ENCODE measurements at places on chromosomes 4 and X. TPM values are rescaled to one million over a fixed set of nuclear protein-coding genes. Genes with fewer than 3 reads are reported as not detected.

DNA sequence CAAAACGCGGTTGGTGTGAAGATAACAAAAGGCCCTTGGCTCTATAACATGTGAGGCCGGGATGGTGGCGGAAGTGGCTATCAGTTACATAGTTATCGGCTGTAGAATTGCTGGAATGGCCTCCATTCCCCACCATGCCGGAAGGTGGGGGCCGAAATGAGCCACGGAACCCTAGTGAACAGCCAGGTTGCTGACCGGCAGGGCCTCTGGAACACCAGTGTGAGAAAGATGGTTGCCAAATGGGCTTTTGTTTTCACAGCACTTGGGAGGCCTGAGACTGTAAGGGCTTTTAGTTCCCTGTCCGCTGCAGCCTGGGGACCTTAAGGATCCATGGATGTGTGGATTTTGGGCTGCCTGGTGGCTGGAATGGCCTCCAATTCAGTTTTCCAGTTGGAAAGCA, 23.3 kb upstream of the ARX start:
- no peak for DNase-seq
- H3K4me1 ChIP-seq, result no peaks in the 10 kb centered on the region
- no peaks in the 10 kb centered on the region for H3K36me3 ChIP-seq
- no peaks in the 10 kb centered on the region for H3K27me3 ChIP-seq
- H3K4me3 ChIP-seq, result no peak overlapping the region

- H3K36me3 ChIP-seq, result no peaks in the 10 kb centered on the region
- no peak overlapping the region for H3K27ac ChIP-seq
Measured at GRCh38 chr4:165964591-165964990, 91.6 kb downstream of the TLL1 start.

- no peak overlapping the region for H3K4me3 ChIP-seq
- H3K27ac ChIP-seq, result no peak overlapping the region
- H3K36me3 ChIP-seq, result no peaks in the 10 kb centered on the region
- DNase-seq, result no peak
- H3K4me1 ChIP-seq, result peaks cover 4% of the 10 kb centered on the region
Measured at GRCh38 chr4:128458816-128459215, 171.2 kb upstream of the PGRMC2 start.

GRCh38 chr4:2043396-2044118, 15.6 kb upstream of the NAT8L start:
- no peaks in the 10 kb centered on the region for H3K36me3 ChIP-seq
- H3K27me3 ChIP-seq, result peaks cover 99% of the 10 kb centered on the region
- peaks cover 27% of the 10 kb centered on the region for H3K4me1 ChIP-seq
- no peak overlapping the region for H3K4me3 ChIP-seq
- DNase-seq, result no peak

GRCh38 chr4:5924461-5925125, 31.7 kb upstream of the CRMP1 start:
- H3K27ac ChIP-seq, result no peak overlapping the region
- no peak overlapping the region for H3K4me3 ChIP-seq
- H3K27me3 ChIP-seq, result peaks cover 25% of the 10 kb centered on the region
- H3K4me1 ChIP-seq, result no peaks in the 10 kb centered on the region

GRCh38 chr4:162797108-162797507, 369.6 kb downstream of the NAF1 start:
- DNase-seq, result no peak
- H3K36me3 ChIP-seq, result no peaks in the 10 kb centered on the region
- no peak overlapping the region for H3K4me3 ChIP-seq

Gene CNKSR2
- total RNA-seq, result 5.3 TPM

- no peak for DNase-seq
- no peak overlapping the region for H3K4me3 ChIP-seq
- no peaks in the 10 kb centered on the region for H3K27me3 ChIP-seq
- no peaks in the 10 kb centered on the region for H3K4me1 ChIP-seq
- no peaks in the 10 kb centered on the region for H3K36me3 ChIP-seq
- H3K27ac ChIP-seq, result no peak overlapping the region
Measured at GRCh38 chr4:82090717-82091116, 283.1 kb downstream of the HNRNPD start.

GRCh38 chr4:1045193-1045594, 33.8 kb downstream of the FGFRL1 start:
- no peaks in the 10 kb centered on the region for H3K36me3 ChIP-seq
- H3K27ac ChIP-seq, result no peak overlapping the region
- no peak overlapping the region for H3K4me3 ChIP-seq
- DNase-seq, result peak; percentile 76
- H3K27me3 ChIP-seq, result no peaks in the 10 kb centered on the region
- H3K4me1 ChIP-seq, result peaks cover 38% of the 10 kb centered on the region

DNA sequence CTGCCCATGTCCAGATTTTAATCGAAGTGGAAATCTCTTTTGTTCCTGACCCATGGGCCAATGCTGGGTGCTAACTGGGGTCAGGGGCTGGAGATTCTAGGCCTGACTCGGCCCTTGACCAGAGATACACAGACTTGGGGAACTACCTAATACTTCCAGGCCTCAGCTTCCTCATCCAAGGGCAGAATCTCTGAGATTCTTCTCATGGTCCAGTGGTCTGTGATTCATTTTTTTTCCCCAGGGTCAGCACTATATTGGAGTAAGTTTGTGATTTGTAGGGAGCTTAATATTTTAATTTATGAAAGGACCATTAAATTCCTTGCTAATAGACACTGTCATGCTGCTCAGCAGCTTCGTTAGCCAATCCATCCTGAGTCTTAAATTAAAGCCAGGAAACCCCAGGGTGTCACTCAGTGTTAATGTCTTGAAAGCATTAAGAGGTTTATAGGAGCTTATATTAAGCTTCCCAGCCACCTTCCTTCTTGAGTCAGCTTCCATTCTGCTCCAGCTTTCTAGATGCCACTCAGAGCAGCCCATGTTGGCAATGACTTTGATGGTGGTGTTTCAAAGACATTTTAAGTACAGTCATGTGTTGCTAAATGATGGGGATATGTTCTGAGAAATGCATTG, 27.0 kb upstream of the PROM1 start:
- no peak for DNase-seq
- no peak overlapping the region for H3K4me3 ChIP-seq
- H3K4me1 ChIP-seq, result no peaks in the 10 kb centered on the region
- no peak overlapping the region for H3K27ac ChIP-seq

Gene TNIP3
- total RNA-seq, result 0.99 TPM

- H3K27me3 ChIP-seq, result no peaks in the 10 kb centered on the region
- H3K36me3 ChIP-seq, result no peaks in the 10 kb centered on the region
- no peaks in the 10 kb centered on the region for H3K4me1 ChIP-seq
- no peak overlapping the region for H3K27ac ChIP-seq
- no peak overlapping the region for H3K4me3 ChIP-seq
- no peak for DNase-seq
Measured at GRCh38 chrX:39189431-39189830, 388.2 kb downstream of the MID1IP1 start.

DNA sequence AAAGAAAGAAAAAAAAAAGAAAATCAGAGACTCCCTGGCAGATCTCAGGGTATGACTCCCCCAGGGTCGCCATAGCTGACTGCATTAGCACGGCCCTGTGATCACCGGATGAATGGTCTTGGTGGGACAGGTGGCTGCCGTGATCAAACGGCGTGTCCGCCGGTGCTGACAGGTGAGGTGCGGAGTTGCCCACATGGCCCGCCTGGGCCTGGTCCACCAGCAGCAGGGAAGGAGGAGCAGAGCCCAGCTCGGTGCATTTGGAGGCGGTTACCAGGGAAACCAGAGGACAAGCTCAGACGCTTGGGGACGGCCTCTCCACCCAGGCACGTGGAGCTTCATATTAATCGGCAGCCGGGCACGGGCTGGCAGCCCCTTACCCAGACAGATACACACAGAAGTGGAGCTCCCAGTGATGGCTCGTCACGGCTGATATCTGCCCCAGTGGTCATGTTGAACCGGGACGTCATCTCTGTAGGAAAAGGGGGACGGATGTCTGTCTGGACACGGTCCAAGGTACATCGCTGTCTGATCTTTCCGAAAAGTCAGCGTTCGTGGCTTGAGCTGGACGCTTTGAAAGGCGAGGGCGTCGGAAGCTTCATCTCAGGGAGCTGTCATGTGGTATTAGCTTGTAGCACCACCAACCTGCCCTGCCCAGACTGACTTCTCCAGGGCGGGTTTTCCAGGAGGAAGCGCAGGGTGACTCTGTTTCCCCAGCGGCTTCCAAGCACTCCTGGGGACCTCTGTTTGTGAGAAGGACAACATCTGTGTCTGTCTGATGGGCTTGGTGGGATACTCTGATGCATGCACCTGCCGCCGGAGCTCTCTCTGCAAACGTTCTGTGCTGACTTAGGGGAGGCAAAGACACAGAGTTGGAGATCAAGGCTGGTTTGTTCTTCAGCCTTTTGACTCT, 180.7 kb downstream of the CRLF2 start:
- H3K36me3 ChIP-seq, result no peaks in the 10 kb centered on the region
- no peaks in the 10 kb centered on the region for H3K27me3 ChIP-seq
- no peaks in the 10 kb centered on the region for H3K4me1 ChIP-seq
- H3K27ac ChIP-seq, result no peak overlapping the region
- H3K4me3 ChIP-seq, result no peak overlapping the region

GRCh38 chr4:101475246-101475645, 127.9 kb upstream of the PPP3CA start:
- H3K36me3 ChIP-seq, result no peaks in the 10 kb centered on the region
- H3K4me3 ChIP-seq, result no peak overlapping the region

DNA sequence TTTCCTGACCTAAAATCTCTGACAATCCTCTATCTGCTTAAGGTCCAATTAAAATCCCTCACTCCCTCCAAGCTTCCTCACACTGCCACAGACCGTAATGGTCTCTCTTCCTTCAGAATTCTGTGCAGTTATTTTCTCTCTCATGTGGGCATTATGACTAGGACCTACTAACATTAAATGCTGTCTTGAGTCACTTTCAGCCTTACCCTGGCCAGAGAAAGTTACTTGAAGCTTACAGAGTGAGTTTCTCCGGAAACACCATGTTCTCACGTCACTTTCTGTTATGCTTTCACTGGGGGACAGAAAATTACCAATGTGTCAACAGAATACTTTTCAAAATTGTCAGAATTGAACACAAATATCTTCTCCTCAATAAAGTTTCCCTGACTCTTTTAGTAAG, 271.8 kb downstream of the INPP4B start:
- no peak overlapping the region for H3K4me3 ChIP-seq
- no peaks in the 10 kb centered on the region for H3K36me3 ChIP-seq
- DNase-seq, result no peak
- no peak overlapping the region for H3K27ac ChIP-seq
- H3K27me3 ChIP-seq, result no peaks in the 10 kb centered on the region

DNA sequence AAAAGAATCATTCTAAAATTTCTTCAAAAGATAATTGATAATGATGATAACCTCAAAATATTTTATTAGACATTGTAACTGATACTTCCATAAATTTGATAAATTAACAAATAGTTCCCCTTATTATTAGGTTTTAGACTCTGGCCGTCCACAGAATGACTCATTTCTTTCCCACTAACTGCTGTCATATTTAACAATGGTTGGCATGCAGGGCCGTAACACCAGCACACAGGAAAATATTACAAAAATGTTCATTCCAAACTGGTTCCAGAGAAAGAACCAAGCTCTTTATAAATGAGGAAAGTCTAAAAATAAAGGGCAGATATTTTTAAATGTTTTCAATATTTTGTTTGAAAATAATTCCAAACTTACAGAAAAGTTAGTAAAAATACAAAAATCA, 28.2 kb downstream of the WDFY3 start:
- peak overlapping the region; percentile 5 for H3K27ac ChIP-seq
- no peak overlapping the region for H3K4me3 ChIP-seq
- H3K4me1 ChIP-seq, result peaks cover 19% of the 10 kb centered on the region
- no peaks in the 10 kb centered on the region for H3K36me3 ChIP-seq
- no peak for DNase-seq

DNA sequence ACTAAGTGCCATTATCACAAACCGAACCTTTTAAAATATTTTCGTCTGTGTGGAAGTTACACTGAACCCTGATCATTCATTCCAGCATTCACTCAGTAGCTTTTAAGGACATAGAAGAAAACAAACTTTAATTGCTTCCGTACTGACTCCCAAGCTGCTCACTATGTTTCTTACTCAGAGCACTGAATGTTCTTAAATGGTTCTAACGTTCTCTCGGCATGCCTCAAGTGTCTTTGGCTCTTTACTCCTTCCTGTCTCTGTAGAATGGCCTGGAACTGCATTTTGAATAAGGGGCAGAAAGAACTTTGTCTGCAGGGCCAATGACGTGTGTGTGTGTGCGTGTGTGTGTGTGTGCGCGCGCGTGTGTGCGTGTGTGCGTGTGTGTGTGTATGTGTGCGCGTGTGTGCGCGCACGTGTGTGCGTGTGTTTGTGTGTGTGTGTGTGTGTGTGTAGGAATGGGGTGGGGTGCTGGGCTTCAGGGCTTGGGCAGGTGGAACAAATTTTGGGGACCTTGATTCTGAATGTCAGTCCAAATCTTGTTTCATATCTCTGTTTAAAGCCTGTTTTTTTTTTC, 50.5 kb upstream of the PAQR3 start:
- no peak overlapping the region for H3K4me3 ChIP-seq
- H3K4me1 ChIP-seq, result no peaks in the 10 kb centered on the region
- no peaks in the 10 kb centered on the region for H3K36me3 ChIP-seq
- no peaks in the 10 kb centered on the region for H3K27me3 ChIP-seq
- no peak overlapping the region for H3K27ac ChIP-seq

Gene SLC49A3
- 27.5 TPM for total RNA-seq

Gene EMCN
- total RNA-seq, result 46.1 TPM

DNA sequence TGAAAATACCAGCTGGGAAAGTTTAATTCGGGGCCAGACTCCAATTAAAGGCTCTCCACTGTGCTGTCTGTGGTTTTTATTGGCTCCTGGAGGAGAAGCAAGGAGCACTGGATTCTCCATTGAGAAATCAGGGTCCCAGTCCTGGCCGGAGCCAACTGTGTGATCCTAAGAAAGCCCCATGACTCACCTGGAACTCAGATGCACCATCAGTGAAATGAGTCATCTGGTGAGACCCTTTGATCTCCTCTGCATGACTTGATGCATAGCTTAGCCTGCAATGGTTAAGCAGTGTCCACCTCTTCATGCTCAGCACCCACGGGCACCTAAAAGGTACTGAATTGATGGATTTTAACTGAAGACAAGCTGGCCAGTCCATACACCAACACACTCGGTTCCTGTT, 119.2 kb upstream of the VCX3B start:
- H3K27ac ChIP-seq, result no peak overlapping the region
- DNase-seq, result no peak
- no peaks in the 10 kb centered on the region for H3K4me1 ChIP-seq
- H3K4me3 ChIP-seq, result no peak overlapping the region

Gene GPR119
- total RNA-seq, result not detected

- H3K36me3 ChIP-seq, result no peaks in the 10 kb centered on the region
- no peaks in the 10 kb centered on the region for H3K27me3 ChIP-seq
- H3K4me3 ChIP-seq, result no peak overlapping the region
- H3K27ac ChIP-seq, result no peak overlapping the region
Measured at GRCh38 chr4:144739511-144740033, 93.6 kb downstream of the HHIP start.

DNA sequence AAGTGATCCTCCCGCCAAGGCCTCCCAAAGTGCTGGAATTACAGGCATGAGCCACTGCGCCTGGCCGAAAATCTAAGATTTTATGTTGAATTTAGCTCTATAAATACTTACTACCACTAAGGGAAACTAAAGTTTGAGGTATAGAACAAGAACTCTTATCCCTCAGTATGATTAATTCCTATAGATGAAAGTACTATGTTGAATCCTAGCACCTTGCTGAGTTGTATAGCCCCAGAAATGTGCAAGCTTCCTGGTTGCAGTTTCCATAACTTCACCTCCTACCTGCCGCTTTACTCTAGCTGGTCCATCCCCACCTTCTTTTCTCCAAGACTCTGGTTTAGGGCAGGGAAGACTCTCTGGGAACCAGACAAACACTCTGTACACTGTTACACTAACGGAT, 11.8 kb upstream of the TSPAN5 start:
- no peak overlapping the region for H3K27ac ChIP-seq
- no peak for DNase-seq
- no peak overlapping the region for H3K4me3 ChIP-seq

Gene LIMCH1
- 183 TPM for total RNA-seq
